Stimulated activated CD4-positive, alpha-beta T cell treated with anti-CD3 and anti-CD28 coated beads, Interleukin-2, amount 100 ng/mL, for 24 hours (primary cell): ENCODE measurements at places on chromosomes 6 and 20.

GRCh38 chr6:125678601-125679000, 70.8 kb upstream of the HEY2 start:
- no peak for DNase-seq

DNA sequence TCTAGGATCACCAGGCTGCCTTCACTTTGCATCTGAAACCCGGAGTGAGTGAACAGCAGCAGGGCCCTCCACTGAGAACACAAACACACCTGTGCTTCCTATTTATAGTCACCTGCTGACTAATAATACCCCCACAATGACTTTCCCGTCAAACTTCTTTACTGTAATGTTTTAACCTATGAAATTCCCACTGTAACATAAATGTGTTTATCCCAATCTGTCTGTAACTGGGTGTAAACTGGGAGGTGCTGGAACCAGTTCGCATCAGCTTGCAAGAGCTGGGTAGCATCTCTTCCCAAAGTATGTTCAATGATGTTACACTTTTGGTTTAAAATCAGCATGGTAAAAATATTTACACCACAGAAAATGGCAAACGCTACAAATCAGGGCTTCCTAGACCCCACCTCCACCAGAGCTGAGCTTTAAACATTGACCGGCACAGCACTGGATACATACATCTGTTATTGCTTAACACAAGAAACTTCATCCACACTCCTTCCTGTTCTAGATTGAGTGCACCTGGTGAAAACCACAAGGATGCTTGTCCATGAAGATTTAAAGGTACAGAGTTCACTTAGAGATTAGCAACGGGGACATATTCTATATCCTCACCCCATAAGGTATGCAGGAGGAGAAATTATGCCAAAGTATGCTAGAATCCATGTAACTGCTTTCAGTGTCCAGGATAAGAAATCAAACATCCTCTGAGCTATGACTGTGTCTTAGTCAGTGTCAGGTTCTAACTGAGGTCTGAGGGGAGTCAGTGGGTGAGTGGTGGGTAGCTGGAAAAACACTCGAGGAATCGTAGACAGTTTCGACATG, 79.0 kb downstream of the ALDH8A1 start:
- DNase-seq: no peak

- no peak for DNase-seq
These were observed 29.7 kb downstream of the SPDEF start for GRCh38 chr6:34526241-34526972.

DNA sequence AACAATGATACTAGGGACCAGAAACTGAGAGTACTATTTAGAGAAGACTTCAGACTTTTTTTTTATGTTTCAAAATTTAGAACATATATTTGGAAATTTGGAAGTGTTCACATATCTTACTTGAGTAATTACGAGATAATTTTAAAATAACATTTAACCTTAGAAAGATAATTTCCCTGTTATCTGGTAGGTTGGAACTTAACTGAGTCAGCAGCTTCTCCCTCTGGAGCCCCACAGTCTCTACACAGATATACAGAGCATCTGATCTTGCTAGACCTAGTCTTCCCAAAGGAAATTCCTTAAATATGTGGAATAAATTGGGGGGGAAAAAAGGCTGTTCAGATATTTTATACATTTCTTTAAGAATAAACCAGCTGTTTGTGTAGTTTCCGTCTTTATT, 48.6 kb downstream of the TSPYL4 start:
- no peak for DNase-seq

GRCh38 chr6:165858586-165858985, 195.5 kb upstream of the PDE10A start:
- no peak for DNase-seq

GRCh38 chr20:10686356-10687133, 12.7 kb upstream of the JAG1 start:
- no peak for DNase-seq

- DNase-seq: no peak
These were observed 150.0 kb upstream of the HDDC2 start for GRCh38 chr6:125451750-125452149.

- no peak for DNase-seq
These were observed 949 bp downstream of the MACROD2 start for GRCh38 chr20:13996265-13996664.

GRCh38 chr6:17908831-17909230, 78.6 kb downstream of the KIF13A start:
- DNase-seq: no peak

GRCh38 chr6:20708367-20709124, 174.3 kb downstream of the CDKAL1 start:
- peak; percentile 17 for DNase-seq

DNA sequence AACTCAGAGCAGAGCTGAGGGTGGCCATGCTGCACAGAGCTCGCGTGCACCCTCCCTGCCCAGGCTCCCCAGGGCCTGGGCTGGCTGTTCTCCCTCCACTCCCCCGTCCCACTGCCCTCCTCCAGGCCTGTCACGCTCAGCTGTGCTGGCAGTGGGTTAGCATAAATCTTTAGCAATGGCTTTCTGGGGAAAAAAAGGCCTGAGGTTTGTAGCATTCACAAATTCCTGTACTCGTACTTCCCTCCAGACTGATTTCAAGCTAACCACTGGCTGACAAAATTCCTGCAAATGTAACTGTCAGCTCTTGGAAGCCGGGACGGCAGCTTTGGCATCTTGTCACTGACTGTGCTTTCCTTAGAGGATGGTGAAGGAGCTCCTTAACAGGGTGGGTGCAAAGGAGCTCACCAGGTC, 22.3 kb upstream of the SMOC2 start:
- DNase-seq: no peak

DNA sequence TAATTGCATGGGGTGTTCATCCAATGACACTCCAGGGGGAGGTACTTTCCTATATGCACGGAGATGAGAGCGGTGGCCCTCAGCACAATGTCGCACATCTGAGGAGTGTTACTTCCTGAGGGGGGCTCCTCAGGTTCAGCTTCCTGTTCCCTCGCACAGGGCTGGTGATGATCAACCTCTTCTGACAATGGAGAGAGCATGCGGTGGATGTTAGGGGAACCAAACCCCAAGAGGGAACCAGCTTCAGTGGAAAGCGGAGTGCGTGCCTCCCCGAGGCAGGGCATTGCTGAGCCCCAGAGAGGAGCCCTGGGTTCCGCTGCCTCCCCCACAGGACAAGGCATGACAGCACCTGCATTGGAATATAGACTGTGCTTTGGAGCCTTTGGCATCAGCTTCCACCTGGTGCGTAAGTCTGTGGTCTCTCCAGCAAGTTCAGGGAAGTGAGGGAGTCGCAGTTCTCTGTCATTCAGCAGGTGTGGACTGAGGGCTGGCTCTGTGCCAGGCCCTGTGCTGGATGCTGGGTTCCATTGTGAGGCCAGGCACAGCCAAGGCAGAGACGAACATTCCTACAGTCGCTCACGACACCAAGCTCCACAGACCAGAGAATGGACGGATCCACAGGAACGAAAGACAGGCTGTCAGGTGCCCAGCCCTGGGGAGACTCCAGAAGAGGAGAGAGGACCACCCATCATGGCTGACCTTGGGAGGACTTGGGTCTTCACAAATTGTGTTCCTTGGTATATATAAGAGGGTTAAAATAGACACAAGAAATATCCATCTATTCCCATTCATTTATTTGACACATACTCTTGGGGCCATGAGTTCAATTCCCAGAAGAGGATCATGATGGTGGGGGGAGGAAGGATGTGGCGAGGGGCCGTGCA, 3.9 kb upstream of the ZNF831 start:
- peak; percentile 61 for DNase-seq

- no peak for DNase-seq
These were observed 7.1 kb downstream of the RPS6KA2 start for GRCh38 chr6:166619912-166620311.

DNA sequence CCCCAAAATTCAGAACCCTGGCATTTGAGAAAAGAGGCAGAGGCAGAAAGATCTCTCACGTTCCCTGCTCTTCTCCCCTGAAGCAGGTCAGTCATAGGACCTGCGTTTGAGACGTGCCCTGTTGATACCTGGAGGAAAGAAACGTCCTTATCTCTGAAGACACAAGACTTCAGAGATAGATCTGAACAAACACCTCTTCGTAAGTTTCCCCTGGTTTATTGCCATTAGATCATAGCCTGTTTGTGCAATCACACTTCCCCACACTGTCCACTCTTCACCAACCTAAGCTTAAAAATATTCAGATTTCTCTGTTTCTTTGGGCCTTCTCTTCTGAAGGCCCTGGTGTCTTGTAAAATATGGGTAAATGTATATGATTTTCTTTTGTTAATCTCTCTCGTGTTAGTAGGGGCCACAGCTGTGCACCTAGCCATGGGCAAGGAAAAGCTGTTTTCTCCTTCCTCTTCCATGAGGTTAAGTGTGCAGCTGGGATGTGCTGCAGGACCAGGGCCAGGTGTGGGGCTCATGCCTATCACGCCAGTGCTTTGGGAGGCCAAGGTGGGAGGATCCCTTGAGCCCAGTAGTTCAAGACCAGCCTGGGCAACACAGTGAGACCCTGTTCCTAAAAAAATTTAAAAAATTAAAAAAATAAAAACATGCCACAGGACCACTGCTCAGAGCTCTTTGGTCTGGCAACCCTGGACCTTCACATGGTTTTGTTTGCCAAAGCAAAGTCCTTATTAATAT, 4.7 kb upstream of the SLC22A2 start:
- no peak for DNase-seq

GRCh38 chr6:33957131-33957891, 153.5 kb upstream of the MLN start:
- DNase-seq: no peak

- no peak for DNase-seq
These were observed 35.6 kb upstream of the TBC1D20 start for GRCh38 chr20:497979-498378.

- DNase-seq: no peak
These were observed 67.5 kb downstream of the KCNQ5 start for GRCh38 chr6:72689107-72689954.

DNA sequence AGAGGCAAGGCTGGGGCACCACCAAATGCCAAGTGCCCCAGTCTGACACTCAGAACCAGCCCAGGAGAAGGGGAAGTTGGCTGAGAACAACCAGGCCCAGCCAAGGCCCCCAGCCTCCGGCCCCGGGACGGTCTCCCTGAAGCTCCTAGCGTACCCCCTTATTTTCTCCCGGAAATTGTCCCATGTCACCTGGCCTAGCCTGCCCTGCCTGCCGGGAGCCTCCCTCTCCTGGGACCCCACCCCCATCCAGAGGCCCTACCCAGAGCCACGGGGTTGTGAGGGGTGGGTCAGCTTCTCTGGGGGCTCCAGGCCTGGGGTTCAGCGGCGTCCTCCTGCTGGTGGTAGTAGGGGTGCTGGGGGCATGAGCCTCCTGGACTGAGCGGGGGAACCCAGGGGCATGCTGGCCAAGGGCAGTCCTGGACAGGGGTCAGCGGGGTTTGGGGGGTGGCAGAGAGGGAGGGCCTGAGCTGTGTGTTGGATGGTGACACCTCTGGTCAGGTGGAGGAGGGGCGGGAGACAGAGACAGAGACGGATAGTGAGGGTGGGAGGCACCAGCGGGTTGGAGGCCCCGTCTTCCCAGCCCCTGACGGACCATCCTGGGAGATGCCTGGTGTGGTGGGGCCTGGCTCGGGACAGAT, 7.9 kb upstream of the SLCO4A1 start:
- DNase-seq: no peak

GRCh38 chr6:118574051-118574865, 26.2 kb downstream of the PLN start:
- DNase-seq: no peak

- no peak for DNase-seq
These were observed 73.6 kb downstream of the RSPH3 start for GRCh38 chr6:158926414-158926813.

- no peak for DNase-seq
These were observed 71.9 kb upstream of the NHSL1 start for GRCh38 chr6:138571181-138571580.

DNA sequence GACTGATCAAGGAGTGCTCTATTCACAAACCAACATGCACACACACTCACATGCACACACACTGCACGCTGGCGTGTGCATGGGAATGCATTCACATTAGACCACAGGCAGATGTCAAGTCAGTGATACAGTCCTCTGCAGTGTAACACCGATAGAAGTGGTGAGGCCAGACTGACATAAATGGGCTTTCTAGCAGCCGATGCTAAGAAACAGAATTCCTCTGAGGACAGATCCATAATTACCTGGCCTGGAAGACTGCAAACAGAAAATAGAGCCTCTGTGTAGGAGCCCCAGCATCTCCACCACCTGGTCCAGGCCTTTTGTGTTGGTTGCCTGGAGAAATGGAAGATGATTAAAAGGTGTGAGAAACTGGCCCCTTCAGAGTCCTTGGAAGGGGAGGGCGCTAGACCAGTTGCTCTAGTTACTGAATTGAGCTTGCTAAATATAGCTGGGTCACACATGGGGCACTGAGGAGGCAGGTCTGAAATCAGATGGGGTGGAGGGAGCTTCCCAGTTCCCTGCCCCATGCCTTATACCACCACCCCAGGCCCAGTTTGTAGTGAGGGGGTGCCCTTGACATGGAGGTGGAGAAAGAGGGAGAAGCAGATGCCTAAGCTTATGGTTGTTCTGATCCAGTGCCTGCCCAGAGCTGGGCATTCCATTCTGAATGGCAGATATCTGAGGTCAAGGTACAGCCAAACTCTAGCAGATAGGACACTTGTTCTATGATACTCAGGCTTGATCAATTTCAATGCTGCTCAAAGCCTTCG, 233.8 kb downstream of the LRFN2 start:
- no peak for DNase-seq

GRCh38 chr6:80197474-80197873, 91.0 kb downstream of the BCKDHB start:
- no peak for DNase-seq

DNA sequence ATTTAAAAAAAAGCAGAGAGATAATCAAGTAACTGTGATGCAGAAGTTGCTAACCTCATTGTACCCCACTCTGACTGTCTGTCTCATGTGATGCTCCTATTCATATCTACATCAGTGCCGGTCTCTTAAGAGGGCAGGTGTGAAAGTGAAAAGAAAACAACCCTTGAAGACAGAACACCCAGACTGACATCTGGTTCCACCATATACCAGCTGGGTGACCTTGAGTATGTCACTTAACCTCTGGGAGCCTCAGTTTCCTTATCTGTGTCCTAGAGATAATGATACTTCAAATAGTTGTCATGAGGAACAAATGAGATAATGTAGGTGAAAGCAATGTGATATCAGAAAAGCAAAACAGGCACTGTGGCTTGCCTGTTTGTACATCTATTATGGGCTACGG, 426.8 kb upstream of the SOX4 start:
- DNase-seq: no peak

- no peak for DNase-seq
These were observed 3.8 kb upstream of the APCDD1L start for GRCh38 chr20:58518896-58519593.

DNA sequence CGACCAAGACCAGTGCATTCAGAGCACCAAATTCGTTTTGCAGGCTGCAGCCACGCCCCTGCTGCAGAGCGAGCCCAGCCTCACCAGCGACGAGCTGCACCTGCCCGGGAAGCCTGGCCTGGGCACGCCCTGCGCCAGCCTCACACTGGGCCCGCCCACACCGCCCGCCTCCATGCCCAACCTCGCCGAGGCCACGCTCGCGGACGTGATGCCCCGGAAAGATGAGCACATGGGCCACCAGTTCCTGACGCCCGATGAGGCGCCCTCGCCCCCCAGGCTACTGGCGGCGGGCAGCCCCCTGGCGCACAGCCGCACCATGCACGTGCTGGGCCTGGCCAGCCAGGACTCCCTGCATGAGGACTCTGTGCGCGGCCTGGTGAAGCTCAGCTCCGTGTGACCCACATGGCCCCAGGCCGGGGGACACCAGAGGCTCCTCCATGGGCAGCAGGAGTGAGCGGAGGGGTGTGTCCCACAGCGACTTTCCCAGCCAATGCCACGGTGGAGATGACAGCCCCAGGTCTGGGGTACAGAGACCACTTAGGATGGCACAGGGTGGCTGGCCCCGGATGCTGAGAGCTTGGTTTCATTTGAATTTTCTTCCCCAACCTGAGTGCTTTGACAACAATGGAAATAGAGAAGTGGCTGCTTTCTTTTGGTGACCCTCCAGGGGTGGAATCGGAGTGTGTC, 150.2 kb upstream of the SNX9 start:
- no peak for DNase-seq
